NCI-H1436 (cell line): ENCODE measurements at places on chromosomes 5 and 9.

GRCh38 chr5:111737716-111738115 lies 19.3 kb downstream of the NREP start:
- DNase-seq = no peak

DNA sequence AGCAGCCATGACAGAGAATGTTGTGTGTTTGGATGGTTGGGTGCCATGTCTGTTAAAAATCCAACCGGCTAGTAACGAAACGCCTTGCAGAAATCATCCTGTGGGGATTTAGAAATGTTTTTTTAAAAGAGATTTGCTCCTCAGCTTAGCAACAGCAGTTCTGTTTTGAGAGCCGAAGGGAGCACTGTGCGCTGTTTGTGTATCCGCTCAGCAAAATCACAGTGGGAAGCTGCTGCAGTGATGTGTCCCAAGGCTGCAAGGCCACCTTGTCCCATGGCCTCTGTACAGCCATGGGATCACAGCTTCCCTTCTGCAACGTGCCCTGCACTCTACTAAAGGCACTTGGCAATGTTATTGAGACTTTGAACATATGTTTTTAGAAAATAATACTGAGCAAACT lies 40.9 kb downstream of the TRIO start:
- DNase-seq = no peak

DNA sequence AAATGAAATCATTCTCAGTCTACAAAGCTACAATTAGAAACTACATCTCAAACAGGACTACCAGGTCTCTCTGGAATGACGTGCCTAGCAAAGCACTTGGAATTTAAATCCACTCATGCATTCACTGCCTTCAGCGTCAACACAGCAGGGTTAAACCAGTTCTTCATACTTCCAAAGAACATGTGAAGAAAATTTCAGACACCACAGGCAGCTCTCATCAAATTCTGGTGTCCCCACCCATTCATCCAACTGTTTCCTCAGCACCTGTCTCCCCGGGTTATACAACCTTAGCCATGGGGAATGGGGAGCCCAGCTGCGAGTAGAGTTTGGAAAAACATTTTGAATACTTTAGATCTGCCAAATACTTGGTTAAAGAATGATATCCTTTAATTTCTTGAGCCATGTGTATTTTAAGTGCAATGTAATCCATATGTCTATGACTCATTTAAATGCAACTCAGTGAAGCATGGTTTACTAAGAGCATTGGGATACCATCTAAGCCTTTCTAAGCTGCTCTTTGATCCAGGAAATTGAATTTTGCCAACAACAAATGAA lies 17.5 kb downstream of the ADAM19 start:
- no peak for DNase-seq

DNA sequence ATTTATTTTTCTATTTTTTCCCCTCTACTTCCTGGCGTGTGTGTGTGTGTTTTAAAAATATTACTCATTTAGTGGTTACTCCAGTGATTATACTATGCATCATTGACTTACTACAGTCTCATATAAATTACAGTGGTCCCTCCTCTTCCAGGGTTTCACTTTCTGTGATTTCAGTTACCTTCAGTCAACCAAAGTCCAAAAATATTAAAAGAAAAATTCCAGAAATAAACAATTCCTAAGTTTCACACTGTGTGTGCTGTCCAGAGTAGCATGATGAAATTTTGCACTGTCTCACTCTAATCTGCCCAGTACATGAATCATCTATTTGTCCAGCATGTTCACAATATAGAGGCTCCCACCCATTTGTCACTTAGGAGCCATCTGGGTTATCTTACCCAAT lies 47.4 kb upstream of the CCDC112 start:
- no peak for DNase-seq

DNA sequence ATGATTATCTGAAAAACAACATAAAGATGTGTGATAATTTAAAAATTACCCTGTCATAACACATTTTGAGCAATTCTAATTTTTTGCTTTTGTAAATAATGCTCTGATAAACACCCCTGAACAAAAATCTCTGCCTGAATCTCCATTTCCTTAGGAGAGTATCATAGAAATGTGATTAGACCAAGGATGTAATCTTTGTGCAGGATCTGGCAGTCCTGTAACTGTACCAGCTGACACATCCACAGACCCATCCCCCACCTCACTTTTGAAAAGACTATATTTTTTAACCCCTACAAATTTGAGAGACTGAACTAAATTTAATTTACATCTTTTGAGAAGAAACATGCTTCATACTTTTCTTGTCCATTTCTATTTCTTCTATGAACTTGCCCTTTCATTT lies 101.7 kb downstream of the GNAQ start:
- no peak for DNase-seq

DNA sequence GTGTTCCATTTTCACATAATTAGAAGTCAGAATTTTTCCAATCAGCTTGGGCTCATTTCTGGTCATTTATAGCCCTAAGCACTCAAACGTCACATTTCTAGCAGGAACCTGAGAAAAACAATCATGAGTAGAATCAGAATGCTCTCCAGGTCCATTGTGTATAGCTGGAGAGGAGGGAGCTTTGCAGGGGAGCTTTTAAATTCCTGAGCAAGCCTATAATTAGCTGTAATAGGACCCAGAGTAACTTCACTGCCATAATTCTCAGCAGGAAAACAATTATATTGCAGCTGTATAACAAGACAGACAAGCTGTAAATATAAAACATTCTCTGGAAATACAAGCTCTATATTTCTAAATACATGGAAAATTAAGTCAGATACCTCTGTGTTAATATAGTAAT lies 637.6 kb upstream of the SGCD start:
- DNase-seq = peak; percentile 38

- no peak for DNase-seq
Observed at GRCh38 chr9:78893774-78894401, 597.0 kb downstream of the PSAT1 start.

- no peak for DNase-seq
Observed at GRCh38 chr9:112873773-112874405, 16.8 kb downstream of the SLC46A2 start.

GRCh38 chr9:121345070-121345469 lies 25.0 kb downstream of the STOM start:
- DNase-seq = no peak

- no peak for DNase-seq
Observed at GRCh38 chr5:1058988-1059883, 50.6 kb downstream of the NKD2 start.

DNA sequence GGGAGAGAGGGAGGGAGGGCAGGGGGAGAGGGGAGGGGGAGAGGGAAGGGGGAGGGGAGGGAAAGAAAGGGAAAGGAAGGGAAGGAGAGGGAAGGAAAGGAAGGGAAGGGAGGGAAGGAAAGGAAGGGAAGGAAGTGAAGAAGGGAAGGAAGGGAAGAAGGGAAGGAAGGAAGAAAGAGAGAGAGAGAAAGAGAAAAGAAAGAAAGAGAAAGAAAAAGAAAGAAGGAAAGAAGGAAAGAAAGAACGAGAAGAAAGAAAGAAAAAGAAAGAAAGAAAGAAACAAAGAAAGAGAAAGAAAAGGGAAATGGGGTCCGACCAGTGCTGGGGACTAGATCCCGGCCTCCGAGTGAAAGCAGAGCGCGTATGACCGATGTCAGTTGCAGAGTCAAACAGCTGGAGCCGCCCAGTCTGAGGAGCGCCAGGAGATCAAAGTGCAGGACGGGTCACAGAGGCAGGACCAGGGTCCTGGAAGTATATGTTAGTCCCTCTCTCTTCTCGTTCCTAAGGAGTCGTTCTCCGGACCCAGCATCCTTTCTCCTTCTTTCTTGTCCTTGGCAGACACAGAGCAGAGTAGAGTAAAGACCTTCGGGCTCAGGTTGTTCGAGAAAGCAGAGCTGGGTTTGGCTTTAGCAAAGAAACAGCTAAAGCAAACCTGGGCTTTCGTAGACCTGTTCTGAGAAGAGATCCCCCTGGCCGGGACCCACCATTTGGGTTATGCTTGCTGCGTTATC lies 305.4 kb upstream of the MSX2 start:
- no peak for DNase-seq

GRCh38 chr9:123364241-123364824 lies 8.3 kb downstream of the CRB2 start:
- no peak for DNase-seq

DNA sequence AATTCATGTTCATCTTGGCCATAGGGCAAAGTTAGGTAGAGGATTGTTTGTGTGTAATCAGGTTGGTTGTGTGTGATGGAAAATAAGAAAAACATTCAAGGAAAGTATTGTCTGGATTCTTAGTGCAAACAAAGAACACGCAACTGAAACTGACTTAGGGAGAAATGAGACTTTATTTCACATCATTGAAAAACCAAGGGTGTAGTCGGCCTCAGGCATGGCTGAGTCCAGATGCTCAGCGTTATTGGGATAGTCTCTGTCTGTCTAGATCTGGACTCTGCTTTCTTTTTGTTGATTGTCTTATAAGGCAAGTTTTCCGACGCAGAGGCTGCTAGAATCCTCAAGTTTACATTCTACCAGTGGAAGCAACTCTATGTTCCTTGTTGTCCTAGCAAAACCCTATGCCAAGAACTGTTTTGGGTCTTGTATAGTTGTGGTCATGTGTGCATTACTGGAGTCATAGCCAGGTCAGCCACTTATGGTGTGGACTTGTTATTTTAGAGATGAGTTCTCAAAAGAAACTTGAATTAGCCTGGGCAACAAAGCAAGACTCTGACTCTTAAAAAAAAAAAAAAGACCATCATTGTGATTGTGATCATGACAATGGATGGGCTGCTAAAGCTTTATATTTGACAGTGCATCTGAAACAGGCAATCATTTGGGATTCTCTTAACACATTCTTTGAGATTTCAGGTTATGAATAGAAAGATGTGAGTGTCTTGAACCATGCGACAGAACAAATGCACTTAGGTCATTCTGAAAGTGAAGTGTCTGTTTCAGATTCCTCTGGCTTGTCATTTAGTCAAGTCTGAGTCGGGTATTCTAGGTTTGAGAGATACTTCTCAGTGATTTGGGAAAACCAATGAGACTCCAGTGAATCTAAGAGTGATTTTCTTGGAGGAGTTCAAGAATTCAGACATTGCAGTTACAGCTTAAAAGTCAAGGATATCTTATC lies 82.6 kb downstream of the DOCK2 start:
- DNase-seq = no peak

- DNase-seq = no peak
Observed at GRCh38 chr5:157350939-157351801, 85.2 kb downstream of the CYFIP2 start.

DNA sequence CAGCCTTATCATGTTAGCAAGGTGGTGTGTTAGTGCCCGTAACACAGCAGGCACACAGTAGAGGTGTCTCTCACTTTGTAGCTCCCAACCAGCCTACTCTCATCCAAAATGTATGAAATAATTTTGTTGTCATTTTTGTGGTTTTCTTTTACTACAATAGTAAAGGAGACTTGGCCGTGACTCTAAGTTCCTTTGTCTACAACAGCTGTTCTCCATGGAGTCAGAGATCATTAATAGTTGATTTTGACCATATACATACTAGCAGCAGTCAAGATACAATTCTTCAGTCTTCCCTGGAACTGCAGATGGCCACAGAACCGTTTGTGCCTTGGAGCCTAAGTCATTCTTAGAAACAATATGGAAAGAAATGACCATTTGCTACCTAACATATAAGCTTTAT lies 567.1 kb downstream of the TLR4 start:
- DNase-seq = no peak

DNA sequence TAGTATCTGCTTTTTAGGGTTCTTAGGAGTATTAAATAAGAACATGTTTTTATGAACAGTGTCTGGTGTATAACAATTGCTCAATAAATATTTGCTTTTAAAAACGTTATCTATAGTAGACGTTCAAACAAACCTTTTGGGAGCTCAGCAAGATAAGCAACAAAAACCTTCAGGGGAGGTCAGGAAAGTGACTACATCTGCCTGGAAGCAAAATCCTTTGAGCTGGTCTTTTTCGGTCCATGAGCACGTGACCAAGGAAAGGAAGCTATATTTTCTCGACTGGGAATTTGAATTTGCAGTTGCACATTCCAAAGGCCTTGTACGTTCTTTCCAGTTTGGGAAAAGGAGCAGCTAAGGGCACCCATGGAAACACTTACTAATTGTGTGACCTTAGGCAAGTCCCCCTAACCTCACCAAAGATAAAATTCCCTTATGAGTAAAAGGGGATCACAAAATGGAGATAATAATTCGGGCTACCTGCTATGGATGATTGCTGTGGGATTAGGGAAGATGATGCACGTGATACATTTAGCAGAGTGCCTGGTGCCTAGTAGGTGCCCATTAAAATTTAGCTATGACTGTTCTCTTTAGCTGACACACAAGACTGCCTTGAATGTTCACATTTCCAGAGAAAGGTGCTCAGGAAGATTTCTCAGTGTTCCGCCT lies 45.4 kb downstream of the PTTG1 start:
- no peak for DNase-seq

DNA sequence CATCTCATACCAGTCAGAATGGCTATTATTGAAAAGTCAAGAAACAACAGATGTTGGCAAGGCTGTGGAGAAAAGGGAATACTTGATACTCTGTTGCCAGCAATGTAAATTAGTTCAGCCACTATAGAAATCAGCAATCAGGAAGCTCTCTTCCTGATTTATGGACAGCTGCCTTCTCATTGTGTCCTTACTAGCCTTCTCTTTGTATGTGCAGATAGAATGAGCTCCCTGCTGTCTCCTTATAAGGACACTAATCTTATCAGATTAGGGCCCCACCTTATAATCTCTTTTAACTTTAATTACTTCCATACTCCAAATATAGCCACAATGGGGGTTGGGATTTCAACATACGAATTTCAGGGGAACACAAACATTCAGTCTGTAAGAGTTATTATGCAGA lies 38.0 kb downstream of the KCNV2 start:
- DNase-seq = no peak

- no peak for DNase-seq
Observed at GRCh38 chr9:81871695-81872094, 56.5 kb upstream of the SPATA31D4 start.
